ENCODE measurements at places on chromosomes 1 and 21.
A peak's percentile ranks its signal among the peaks of the same experiment; 100 is the strongest.

DNA sequence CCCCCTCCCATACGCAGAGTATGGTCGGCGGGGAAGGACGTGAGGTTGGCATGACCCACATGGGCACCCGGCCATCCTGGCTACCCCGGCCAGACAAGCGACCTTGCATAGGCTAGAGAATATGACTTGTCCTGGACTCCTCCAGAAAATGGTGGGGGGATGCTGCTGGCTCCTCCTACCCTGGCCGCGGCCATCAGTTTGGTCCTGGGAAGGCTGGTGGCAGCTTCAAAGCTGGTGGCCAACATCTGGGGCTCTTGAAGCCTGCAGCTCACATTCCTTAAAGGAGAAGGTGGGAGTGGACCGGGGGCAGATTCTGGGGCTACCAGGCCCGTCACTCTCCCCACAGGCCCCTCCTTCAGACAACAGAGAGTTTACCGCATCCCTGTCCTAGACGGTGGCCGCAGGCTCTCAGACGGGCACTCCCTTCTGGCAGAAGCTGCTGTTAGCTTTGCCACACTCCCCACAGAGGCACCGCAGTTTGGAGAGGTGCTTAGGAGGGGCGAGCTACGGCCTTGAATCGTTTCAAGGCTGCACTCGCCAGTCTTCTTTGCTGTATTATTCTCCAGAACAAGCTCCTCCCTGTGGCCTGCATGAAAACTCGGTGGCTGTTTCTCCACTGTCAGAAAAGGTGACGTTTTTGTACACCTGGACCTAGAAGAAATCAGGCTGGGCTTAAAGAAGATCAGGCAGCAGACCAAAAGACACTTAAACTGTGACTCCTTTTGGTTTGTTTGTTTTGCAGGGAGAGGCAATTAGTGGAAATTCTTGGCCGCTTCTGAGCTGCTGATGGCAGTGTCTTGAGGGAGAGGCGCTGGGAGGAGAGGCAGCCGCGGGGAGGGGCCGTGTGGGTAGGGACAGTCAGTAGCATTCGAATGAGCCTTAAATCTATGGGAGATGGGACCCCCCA lies 68.0 kb downstream of the RUNX3 start:
- peak; percentile 44 for DNase-seq

- peak; percentile 53 for DNase-seq
Observed at GRCh38 chr1:19081218-19081893, 124.9 kb upstream of the IFFO2 start.

GRCh38 chr1:168443899-168444298 lies 99.9 kb downstream of the XCL2 start:
- no peak for DNase-seq

GRCh38 chr1:218967836-218968235 lies 205.8 kb upstream of the LYPLAL1 start:
- peak; percentile 30 for DNase-seq

DNA sequence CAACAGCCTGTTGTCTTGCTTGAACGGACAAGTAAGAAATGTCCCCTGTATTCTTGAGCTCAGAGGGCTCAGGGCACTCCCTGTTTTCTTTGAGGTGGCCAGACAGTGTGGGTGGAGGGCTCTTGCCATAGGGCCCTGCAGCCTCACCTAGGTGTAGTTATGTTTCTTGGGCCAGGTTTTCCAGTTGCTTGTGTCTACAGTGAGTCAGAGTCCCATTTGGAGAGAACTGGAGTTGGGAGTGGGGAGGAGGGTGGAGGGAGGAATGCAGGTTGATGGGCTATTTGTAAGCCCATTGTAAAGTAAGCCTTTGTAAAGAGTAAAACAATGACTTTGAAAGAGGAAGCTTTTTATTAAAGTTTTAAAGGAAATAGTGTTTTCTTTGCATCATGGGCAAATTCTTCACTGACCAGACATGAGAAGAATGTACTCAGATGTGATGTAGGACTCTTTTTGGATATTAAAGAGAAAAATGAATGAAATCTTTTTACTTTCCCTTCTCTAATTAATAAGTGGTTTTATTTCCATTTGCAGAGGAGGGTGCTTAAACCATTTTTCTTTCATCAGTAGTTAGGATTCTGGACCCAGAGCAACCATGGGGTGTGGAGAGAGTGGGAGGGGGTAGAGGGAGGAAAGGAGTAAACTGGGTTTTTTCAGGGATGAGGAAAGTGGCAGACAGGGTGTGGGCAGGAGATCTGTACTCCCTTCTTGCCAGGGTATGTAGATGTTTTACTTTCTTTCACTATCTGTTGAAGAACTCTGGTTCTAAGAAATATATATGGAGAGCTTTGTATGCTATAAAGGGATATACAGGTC lies 45.1 kb upstream of the MACF1 start:
- peak; percentile 91 for DNase-seq

GRCh38 chr1:194062962-194063361 lies 876.5 kb upstream of the B3GALT2 start:
- peak; percentile 29 for DNase-seq

DNA sequence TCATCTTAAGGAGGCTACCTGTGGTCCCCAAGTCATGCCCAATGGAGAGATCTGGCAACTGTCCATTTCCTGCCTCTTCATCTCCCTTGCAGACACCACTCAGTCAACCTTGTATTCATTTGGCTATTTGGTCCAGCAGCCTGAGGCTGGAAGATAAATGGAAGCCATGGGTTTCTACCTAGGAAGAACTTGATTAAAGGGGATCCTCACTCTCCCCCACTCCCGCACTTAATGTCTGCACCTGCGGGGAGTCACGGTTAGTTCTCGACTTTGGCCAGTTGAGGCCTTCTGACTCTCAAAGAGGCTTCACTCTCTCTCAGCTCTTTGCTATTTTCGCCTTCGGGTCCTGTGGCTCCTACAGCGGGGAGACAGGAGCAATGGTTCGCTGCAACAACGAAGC lies 8.4 kb upstream of the ATXN7L2 start:
- DNase-seq, result no peak

DNA sequence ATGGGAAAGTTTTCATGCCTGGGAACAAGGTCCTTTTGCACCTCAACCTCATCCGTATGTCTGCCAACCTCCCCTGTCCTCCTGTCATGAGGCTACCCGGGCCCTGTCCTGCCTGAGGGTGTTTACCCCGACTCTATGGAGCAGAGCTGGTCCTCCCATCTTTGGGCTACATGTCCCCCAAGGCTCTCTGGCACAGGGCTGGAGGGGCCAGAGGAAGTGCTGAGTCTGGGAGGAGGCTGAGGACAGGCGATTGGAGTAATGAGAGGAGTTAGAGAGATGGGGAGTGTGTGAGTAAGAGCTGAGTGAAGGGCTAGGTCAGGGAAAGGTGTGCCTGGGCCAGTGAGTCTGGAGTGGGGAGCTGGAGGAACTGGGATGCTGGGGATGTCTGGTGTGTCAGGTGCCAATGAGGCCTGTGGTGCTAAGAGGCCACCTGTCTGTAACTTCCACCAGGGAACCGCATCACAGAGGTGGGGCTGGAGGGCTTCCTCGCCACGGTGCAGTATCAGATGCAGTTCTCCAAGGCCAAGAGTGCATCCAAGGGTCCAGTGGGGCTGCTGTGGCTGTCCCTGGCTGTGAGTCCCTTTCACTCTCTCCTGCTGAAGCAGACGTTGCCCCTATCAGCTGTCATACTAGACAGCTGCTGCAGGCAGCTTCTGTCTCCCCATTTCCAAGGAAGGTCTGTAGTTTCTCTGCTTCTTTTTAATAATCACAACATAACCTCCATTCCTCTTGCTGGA lies 11.7 kb downstream of the LRRC71 start:
- DNase-seq, result no peak
